ENCODE measurements at places on chromosomes 1 and 21.

GRCh38 chr1:82400521-82400920, 599.8 kb downstream of the ADGRL2 start:
- no peak for DNase-seq

- no peak for DNase-seq
Observed at GRCh38 chr1:121522061-121522759, 337.4 kb downstream of the SRGAP2C start.

- no peak for DNase-seq
Observed at GRCh38 chr1:153550827-153551500, 1.9 kb upstream of the S100A3 start.

DNA sequence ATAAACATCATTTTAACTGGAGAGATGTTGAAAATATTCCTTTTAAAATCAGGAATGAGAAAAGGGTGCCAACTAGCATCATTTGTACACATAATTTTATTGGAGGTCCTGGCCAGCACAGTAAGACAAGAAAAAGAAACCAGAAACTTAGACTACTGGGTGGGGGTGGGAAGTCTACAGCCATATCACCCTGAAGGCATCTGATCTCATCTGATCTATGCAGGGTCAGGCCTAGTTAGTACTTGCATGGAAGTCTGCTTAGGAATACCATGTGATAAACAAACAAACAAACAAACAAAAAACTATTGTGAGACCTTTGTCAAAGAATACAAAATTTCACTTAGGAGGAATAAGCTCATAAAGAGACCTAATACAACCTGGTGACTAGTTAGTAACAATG, 54.2 kb downstream of the EIF2B3 start:
- DNase-seq, result no peak

- no peak for DNase-seq
Observed at GRCh38 chr1:234871039-234871709, 257.5 kb downstream of the TOMM20 start.

GRCh38 chr21:45588086-45588825, 46.0 kb upstream of the SLC19A1 start:
- no peak for DNase-seq

- no peak for DNase-seq
Observed at GRCh38 chr1:48931506-48932192, 155.0 kb upstream of the BEND5 start.

DNA sequence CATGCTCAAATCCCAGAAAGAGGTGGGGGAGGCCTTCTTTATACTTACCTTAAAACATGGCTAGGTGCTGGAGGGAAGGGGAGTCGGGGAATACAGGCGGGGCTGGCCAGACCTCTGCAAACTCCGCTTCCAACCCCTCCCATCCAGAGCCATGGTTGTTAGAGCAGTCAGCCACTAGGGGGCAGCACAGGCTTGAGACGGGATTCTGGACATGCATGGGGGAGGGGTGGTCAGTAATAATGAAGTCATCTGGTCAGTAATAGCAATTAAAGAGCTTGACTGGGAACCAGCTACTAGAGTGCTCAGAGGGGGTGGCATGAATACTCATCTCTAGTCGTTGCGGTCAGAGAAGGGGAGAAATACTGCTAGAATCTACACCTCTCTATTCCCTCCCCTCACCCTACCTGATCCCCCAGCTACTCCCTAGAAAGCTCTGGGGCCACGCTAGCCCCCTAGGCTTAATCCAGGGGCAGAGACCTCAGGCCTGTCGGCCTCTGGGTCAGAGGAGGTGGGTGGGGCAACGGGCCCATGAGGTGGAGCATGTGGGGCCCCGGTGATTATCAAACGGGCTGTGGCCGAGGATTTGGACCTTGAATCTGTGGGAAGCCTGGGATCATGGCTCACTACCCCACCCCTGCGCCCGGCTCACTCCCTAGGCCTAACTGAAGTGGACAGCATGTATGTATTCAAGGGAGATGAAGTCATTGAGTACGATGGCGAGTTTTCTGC, 2.9 kb downstream of the CASQ1 start:
- DNase-seq, result peak; percentile 9

DNA sequence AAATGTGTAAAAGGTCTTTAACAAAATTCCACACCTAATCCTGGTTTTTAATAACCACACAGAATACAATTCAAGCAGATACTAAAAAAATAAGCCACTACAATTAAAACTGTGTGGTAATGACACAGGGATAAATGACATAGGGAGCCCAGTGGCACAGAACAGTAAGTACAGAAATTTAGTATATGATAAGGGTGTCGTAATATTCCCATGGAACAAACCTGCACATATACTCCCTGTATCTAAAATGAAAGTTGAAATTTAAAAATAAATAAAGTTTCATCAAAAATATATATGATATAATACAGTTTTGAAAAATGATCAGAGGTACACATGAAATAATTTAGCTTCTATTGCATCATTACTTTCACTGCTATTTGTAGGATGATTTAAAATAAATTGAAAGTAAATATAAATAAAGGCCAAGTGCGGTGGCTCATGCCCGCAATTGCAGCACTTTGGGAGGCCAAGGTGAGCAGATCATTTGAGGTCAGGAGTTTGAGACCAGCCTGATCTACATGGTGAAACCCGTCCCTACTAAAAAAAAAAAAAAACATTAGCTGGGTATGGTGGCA, 56.5 kb downstream of the COLGALT2 start:
- DNase-seq, result no peak

GRCh38 chr1:202702088-202702487, 8.2 kb downstream of the SYT2 start:
- DNase-seq, result no peak

DNA sequence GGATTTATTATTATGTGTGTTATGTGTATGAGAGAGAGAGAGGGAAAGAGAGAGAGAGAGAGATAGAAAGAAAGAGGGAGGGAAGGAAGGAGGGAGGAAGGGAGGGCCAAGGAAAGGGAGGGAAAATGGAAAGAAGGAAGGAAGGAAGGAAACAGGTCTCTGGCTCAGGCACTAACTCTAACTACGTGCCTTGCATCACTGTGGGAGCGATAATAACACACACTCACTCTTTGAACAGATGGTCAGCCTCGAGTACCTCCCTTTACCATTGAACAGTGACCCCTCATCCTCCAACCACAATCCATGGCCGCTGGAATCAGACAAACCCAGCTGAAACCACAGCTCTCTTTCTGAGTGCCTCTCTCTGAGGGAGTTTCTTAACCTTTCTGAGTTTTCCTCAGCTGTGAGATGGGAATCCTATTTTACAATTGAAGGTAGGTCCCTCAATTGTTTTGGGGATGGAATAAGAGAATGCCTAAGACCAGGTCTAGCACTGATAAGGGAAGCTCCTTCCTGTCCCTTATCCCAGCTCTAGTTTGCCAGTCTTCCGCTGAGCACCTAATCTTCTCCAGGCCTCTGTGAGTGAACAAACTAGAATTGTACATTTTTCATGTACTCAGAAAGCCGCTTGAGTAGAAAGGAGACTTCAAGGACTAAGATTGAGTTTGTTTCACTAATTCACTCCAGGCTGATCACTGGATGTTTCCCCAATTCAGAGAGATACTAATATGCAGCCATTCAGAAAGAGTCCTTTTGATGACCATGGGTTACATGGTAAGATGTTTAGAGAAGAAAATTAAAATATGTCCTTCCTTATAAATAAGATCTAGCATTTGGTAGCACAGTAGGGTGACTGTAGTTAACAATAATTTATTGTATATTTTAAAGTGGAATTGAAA, 62.8 kb downstream of the IRF2BP2 start:
- no peak for DNase-seq

DNA sequence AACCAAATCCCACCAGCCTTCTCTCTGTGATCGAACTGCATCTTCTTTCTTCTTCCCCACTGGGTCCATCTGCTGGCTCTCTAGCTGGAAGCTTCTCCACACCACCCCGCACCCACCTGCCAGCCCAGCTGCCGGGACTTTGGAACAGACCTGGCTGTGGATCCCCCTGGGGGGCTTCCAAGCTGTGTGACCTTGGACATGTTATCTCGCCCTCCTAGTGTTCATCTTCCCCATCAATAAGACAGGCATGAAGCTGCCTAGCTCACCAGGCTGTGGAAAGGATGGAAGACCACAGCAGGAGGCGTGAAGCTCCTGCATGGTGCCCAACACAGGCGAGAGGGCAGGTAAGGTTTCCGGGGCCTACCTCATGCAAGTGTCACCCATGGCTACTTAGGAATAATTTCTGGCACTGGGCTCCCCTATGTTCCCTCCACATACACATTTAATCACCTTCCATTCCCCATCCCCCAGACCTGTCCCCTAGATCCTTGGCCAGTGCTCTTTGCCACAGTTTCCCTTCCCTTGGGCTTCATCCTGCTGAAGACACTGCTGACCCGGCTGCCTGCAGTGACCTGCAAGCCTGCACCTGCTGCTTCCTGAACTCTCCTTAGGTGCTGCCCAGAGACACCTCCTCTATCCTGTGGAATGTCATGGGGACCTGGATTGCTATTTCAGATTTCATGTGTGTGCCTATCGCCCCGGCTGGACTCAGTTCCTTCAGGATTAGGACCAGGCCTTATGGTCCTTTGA, 13.2 kb upstream of the C2CD2 start:
- DNase-seq, result no peak

GRCh38 chr1:204259782-204260181, 46.0 kb upstream of the GOLT1A start:
- no peak for DNase-seq

DNA sequence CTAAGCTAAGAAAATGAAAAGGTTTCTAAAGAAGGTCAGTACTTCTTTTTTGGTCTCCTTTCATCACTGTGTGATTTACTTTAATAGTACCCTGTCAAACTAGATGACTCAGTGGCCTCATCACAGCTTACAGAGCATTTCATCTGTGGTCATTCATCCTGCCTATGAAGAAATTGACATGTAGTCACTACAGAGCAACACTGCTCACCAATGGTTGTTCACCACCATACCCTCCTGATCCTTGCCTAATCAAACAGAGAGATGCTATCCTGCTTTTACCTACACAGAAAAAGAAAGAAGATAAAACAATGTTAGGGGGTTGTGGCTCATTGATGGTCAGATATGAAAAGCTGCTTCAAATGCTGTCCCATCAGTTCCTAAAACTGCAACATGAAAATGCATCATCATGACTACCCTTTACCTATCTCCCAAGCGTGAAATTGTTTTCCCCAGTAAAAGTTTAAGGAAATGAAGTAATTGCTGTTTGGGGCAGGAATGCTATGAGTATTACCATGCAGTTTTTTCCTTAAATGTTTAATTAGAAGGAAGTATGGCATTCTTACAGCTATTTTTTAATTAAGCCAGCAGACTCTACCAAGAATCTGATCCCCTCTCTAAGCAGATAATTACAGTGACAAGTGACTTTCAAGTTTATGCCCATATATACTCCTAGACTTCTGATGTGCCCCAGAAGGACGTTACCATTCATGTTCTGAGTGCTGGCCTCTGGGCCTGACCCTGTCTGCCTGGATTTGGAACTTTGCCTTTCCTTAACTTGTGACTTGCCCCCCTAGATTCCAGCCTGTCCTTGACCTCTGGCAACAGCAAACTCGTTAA, 46.1 kb upstream of the FBXO28 start:
- no peak for DNase-seq

GRCh38 chr1:2628191-2628932, 4.5 kb downstream of the MMEL1 start:
- DNase-seq, result no peak

DNA sequence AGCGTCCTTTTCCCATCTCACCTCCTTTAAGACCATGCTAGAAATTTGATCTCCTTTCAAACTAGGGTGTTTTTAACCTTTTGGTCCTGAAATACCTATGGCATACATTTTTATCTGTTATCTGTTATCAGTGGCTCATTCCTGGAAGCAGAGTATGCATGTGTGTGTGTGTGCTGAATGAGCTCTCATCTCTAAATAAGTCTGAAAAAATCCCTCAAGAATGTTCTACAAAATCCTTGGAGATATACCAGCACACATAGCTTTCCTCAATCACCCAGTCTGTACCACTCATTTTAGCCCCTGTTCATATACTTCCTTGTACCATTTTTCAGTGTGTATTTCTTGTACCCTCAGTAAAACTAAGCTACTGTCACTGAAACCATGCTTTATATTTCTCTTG, 6.0 kb upstream of the DARS2 start:
- no peak for DNase-seq

DNA sequence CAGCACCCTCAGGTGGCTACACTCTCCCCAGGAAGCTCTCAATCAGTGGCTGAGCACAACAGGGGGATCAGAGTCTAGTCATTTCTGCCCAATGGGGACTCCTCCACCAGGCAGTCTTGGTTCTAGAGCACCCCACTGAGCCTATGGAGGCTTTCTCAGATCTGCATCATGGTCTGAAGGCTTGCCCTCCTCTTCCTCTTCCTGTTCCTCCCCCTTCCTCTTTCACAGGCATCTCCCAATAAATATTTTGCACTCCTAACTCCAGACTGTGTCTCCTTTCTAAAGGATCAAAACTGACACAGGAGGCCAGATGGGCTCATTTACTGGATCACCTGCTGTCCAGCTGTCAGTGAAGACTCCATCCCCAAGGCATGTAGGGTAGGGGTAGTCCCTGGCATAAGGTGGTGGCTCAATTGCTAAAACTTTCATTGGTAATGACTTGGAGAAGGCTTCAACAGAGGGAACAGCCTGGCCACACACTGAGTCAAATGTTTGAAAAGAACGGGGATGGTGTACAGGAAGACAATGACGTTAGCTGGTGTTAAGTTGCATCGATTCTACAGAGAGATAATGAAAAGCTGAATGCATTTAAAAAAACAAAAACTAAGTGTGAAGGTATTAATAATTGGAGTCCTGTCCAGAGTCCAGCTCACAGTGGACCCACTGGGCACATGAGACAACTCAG, 84.2 kb upstream of the SLC2A1 start:
- no peak for DNase-seq

- no peak for DNase-seq
Observed at GRCh38 chr1:105005594-105006195, 1256.0 kb downstream of the AMY1C start.

DNA sequence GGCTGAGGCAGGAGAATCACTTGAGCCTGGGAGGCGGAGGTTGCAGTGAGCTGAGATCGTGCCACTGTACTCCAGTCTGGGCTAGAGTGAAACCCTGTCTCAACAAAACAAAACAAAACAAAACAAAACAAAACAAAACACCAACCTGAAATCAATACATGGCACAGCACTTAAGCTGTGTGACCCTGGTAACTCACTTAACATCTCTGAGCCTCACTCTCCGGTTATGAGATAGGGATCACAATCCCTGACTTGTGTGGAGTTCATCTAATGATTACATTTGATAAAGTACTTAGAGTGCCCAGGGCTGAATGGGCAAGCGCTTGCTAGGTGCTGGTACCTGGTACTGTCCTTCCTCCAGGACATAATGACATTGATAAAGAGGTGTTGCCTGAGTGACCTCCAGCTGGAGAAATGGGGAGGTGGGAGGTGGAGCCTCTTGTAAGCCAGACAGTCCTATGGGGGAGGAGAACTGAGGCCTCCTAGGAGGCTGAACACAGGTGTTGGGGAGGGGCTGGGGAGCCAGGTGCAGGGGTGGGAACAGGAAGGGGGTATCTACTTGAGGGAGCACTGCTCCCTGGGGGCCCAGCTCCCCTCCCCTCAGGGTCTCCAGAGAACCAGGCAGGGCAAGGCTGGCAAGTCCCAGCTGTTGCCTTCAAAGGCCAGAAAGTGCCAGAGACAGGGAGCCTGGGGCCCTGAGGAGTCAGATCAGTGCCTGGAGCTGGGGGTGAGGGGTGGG, 17.9 kb downstream of the FOXO6 start:
- no peak for DNase-seq
